ENCODE measurements at places on chromosomes 12 and 14.

DNA sequence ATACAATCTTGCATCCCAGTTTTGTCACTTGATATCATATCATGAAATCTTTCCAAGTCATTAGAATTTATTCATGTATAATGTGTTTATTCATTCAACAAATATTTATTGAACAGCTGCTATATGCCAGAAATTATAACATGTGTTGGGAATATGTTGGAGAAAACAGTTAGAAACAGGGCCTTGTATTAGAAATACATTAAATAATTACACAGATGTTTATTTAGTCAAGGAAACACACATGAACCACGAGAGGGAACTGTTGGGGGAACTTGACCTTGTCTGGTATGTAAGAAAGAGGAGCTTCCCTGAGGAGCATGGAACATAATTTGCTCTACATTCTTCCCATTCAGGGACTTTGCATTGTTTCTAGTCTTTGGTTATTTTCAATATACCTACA is 191.7 kb upstream of the FRMD6 start:
- DNase-seq = peak; percentile 38

GRCh38 chr14:77086017-77086727 is 11.9 kb upstream of the CIPC start:
- DNase-seq = peak; percentile 62

- no peak for DNase-seq
Observed at GRCh38 chr12:6818222-6818621, 3.4 kb upstream of the GPR162 start.

DNA sequence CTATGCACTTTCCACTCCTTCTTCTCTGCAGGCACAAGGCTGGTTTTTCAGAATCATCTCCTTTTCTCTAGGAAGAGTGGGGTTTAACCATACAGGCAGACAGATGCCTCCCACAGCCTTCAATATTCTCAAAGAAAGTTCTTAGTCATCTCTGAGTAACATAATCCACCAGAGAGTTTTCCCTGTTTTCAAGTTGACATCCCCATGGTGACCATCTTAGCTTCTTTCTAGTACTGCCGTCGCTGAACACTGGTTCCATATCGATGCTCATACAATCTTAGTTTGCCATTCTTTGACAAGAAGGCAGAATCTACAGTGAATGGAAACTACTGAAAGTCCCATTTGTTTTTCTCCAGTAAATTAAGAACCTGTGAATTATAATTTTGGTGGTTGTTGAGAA is 28.6 kb downstream of the TPH2 start:
- no peak for DNase-seq

DNA sequence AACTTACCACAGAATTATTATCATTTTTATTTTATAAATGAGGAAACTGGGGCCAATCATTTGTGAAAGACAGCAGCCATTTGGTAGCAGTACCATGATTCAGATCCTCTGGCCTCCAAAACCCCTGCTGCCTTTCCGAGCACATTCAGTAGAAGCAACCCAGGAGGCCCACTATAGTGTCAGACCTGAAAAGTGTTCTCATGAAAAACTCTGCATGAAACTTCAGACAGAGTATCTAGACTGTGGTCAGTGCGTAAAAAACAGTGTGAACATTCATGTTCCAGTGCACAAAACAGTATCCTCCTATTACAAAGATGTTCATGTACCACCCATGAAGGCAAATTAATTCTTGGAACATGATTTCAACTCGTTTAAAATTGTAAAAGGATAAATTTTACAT is 112.0 kb downstream of the EPS8 start:
- DNase-seq = no peak

DNA sequence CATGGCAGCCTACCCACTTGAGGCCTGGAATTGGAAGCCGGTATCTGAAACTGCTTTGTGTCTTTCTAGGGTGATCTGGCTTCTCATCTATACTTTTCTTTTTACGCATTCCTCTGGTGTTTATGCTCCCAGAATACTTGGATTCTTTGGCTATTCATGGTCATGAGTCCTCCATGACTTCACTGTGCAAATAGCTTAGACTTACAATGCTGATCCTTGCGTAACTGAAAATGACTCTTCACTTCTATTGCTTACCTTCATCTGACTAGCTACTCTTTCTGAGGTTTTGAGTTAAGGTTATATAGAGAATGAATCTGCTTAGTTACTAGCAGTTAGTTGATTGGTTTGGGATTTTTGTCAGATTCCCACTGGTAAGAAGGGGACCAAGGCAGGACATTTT is 121.7 kb upstream of the NOVA1 start:
- no peak for DNase-seq

GRCh38 chr12:49154221-49154620 is 23.0 kb upstream of the TUBA1B start:
- DNase-seq = no peak

- no peak for DNase-seq
Observed at GRCh38 chr12:5524116-5524768, 92.3 kb downstream of the NTF3 start.

DNA sequence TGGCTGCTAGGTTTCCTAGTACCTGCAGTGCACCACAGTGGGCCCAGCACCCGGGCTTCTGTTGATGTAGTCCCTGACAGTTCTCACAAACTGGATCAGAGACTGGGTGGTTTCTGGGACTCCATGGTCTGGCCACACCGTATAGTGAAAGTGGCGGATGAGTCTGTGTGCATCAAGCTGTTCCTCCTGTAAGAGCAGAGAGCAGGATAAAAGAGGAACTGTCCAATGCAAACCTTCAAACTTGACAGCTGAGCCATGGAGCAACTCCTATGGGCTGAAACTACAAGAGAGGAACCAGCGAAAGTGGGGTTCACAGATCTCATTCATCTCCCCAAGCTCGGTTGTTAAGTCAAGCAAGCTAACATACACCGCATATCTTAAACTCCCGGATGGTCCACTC is 102.8 kb downstream of the PTPRB start:
- no peak for DNase-seq

- peak; percentile 41 for DNase-seq
Observed at GRCh38 chr12:51128919-51129318, 44.0 kb downstream of the TFCP2 start.

DNA sequence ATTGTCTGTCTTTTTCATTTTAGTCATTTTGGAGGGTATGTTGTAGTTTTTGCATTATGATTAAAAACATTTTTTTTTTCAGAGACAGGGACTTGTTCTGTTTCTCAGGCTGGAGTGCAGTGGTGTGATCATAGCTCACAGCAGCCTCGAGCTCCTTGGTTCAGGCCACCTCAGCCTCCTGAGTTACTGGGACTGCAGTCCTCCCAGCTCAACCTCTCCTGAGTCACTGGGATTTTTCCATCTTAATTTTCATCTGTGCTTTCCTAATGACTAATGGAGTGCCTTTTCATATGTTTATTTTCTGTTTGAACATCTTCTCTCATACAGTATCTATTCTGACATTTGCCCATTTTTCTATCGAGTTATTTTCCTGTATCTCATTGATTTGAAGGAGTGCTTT is 52.6 kb downstream of the DYRK2 start:
- peak; percentile 85 for DNase-seq

GRCh38 chr12:110107369-110108281 is 16.5 kb upstream of the IFT81 start:
- DNase-seq = peak; percentile 99

- peak; percentile 57 for DNase-seq
Observed at GRCh38 chr14:50943261-50943942, 881 bp downstream of the PYGL start.

- DNase-seq = no peak
Observed at GRCh38 chr14:56815745-56816144, 5.5 kb upstream of the OTX2 start.

DNA sequence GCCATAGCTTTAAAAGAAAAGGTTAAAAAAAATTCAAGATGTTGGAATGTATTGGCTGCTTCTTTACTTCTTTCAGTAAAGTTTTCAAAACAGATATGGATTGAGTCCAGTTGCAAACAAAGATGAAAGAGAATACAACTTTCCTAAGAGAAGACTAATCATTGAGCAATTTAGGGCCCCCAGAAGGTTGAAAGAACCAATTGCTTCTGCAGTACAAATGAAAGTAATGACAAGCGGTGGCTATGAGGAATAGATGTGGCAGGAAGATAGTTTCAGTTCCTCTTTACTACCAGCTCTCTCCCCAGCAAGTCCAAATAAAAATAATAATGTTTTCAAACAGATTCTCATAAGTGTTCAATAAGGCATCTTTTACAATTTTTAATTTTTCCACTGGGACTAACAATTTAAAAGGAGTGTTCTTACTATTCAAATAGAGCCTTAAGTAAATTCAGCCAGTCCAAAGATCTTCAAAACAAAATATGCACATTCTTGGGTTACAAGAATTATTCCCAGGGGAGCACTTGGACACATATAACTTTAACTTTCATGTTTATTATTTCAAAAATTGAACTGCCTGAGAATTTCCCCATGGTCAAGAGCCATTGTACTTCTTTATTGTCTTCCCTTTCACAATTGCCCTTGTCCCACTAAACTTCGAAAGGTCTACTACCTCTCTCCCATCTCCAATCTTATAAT is 62.3 kb upstream of the PPP1R12A start:
- no peak for DNase-seq

GRCh38 chr12:109731231-109731731 is 17.7 kb downstream of the FAM222A start:
- no peak for DNase-seq
